Peyer's patch (tissue), 4 donors: ENCODE measurements at places on chromosomes 2 and 18. TPM values are rescaled to one million over a fixed set of nuclear protein-coding genes. Genes with fewer than 3 reads are reported as not detected.

DNA sequence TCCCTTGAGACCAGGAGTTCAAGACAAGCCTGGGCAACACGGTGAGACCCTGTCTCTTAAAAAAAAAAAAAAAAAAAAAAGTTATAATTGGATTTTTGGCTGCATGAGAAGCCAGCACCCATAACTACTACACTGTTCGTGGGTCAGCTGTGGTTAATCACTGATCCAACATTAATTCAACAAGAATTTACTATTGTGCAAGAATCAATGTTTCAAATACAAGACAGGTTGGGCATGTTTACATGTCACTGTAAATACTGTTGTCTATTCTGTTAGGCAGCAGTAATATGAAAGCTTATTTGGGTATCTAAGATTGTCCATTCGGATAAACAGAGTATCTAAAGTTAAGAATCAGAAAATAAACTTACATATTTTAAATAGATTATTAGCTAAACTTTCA, 62.3 kb downstream of the ESCO1 start:
- no peak for DNase-seq
- no peaks in the 10 kb centered on the region for H3K36me3 ChIP-seq
- no peak overlapping the region for H3K27ac ChIP-seq
- H3K27me3 ChIP-seq, result no peaks in the 10 kb centered on the region
- H3K4me1 ChIP-seq, result no peaks in the 10 kb centered on the region
- no peak overlapping the region for H3K4me3 ChIP-seq

Gene ABCG5
- 3.5 TPM for total RNA-seq

Gene UGT1A3
- total RNA-seq, result 6.3 TPM

Gene FAM124B
- 0.94 TPM for total RNA-seq

Gene VWC2L
- total RNA-seq, result not detected

- DNase-seq, result no peak
- H3K27ac ChIP-seq, result no peak overlapping the region
- H3K4me3 ChIP-seq, result no peak overlapping the region
- no peaks in the 10 kb centered on the region for H3K36me3 ChIP-seq
These were observed 159.0 kb downstream of the NUP35 start for GRCh38 chr2:183283209-183283608.

GRCh38 chr2:43943809-43944452, 51.9 kb downstream of the LRPPRC start:
- DNase-seq, result no peak
- peaks cover 56% of the 10 kb centered on the region for H3K36me3 ChIP-seq
- no peak overlapping the region for H3K4me3 ChIP-seq
- no peak overlapping the region for H3K27ac ChIP-seq
- H3K4me1 ChIP-seq, result no peaks in the 10 kb centered on the region
- H3K27me3 ChIP-seq, result no peaks in the 10 kb centered on the region

Gene QPCT
- 0.88 TPM for total RNA-seq

DNA sequence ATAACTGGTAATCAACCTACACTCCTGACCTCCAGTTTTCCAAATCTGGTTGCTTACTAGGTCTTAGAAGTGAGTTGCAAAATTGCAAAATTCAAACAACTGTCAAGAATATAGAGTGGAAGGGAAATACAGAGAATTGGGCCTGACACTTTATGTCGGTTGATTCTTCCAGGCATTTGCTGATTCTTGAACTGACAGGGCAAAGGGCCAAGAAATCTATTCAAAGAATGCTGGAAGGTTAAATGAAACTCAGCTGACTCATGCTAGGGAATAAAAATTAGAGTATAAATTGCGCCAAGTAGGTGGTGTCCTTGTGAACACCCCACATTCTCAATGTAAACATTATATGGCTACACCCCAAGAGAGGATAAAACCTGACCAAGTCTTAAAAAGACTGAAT, 21.5 kb upstream of the ZSCAN30 start:
- no peak overlapping the region for H3K27ac ChIP-seq
- DNase-seq, result no peak
- peaks cover 14% of the 10 kb centered on the region for H3K36me3 ChIP-seq
- no peaks in the 10 kb centered on the region for H3K4me1 ChIP-seq

Gene NEB
- total RNA-seq, result 4.2 TPM

Gene DLX1
- not detected for total RNA-seq

GRCh38 chr2:162127422-162127821, 24.6 kb downstream of the GCG start:
- no peaks in the 10 kb centered on the region for H3K36me3 ChIP-seq
- no peaks in the 10 kb centered on the region for H3K27me3 ChIP-seq
- DNase-seq, result no peak

GRCh38 chr2:176128982-176129796, at the start of gene HOXD8:
Gene HOXD8, plus strand, starts transcription at chr2:176129705. Its CDS starts 662 bp downstream, at chr2:176130367.
- no peaks in the 10 kb centered on the region for H3K27me3 ChIP-seq
- peak within 1 kb of the TSS; percentile 63 for H3K4me3 ChIP-seq
- no peaks in the 10 kb centered on the region for H3K36me3 ChIP-seq
- peak within 1 kb of the TSS; percentile 82 for H3K27ac ChIP-seq
- peak; percentile 70 for DNase-seq

DNA sequence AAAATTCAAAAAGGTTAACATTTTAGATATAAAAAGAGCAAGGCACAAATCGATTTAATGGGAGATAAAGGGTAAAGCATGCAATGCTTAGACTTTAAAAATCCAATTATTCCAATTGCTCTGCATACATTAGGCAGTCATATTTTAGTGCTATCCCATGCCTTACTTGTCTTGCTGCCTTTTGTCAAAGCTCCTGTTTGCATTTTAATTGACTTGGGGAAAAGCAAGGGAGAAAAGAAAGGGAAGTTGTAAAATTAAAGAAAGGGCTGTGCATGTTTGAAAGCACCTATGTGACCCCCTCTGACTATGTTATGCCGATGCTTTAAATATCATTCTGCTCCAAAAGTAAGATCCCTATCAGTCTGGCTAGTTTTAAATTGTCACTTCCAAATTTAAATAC, 193.7 kb upstream of the VWC2L start:
- no peak for DNase-seq
- H3K4me1 ChIP-seq, result no peaks in the 10 kb centered on the region
- no peaks in the 10 kb centered on the region for H3K27me3 ChIP-seq

Gene AMER3
- not detected for total RNA-seq

Gene ACMSD
- total RNA-seq, result not detected
